ENCODE measurements at places on chromosomes 16 and 17. TPM values are rescaled to one million over a fixed set of nuclear protein-coding genes. Genes with fewer than 3 reads are reported as not detected.

Gene KRT17
- 1.2 TPM for total RNA-seq

DNA sequence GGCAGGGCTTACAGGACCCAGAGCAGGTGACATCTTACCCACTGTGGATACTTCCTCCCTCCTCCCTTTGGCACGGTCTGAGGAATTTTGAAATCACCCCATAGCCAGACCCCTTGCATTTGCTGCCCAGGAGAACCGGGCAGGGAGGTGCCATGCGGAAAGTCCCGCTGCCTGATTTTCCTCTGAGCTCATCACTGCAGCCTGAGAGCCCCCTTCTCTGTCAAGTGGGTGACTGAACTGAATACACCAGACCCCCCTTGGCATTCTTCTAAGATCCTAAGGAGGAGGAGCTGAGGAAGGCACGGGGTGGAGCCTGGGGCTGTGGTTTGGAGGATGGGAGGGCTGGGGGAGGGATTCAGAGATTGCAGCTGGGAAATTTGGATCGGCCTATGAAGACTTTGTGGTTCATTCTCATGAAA lies 173.4 kb downstream of the RAB11FIP4 start:
- peak overlapping the region; percentile 82 for H3K27ac ChIP-seq
- peaks cover 97% of the 10 kb centered on the region for H3K4me1 ChIP-seq
- no peaks in the 10 kb centered on the region for H3K36me3 ChIP-seq
- no peaks in the 10 kb centered on the region for H3K27me3 ChIP-seq
- DNase-seq: no peak

Gene CD79B
- total RNA-seq: 6.1 TPM

GRCh38 chr16:50737420-50737959 lies 4.4 kb upstream of the CYLD start:
- no peaks in the 10 kb centered on the region for H3K36me3 ChIP-seq
- peak; percentile 34 for DNase-seq
- H3K4me1 ChIP-seq: no peaks in the 10 kb centered on the region
- no peak overlapping the region for H3K4me3 ChIP-seq

DNA sequence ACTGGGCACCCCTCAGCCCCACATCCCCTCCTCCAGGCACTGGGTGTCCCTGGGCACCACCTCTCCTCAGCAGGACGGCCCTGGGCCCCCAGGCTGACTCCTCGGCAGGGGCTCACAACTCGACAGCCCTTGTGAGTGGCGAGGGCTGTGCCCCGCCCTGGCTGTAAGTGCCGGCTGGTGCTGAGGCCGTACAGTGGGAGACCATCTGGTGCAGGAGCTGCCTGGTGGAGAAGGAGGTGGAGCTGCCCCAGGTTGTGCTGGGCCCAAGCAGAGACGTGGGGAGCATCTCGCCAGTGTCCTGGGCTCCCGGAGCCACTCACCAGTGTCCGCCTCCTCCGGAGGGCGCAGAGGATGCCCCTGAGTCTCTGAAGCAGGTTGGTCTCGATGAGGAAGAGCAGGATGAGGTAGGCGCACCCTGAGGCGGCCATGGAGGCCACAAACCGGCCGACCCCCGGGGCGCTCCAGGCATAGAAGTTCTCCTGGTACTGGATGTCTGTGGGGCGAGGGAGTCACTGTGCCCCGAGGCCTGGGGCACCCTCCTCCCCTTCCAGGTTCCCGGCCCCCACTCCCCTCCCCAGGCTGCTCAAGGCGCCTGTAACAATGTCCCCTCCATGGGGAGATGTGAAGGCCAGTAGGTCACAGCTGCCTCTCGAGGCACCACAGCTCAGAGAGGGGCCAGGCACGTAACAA lies 15.1 kb upstream of the RNPS1 start:
- no peak overlapping the region for H3K4me3 ChIP-seq
- no peak overlapping the region for H3K27ac ChIP-seq
- H3K27me3 ChIP-seq: no peaks in the 10 kb centered on the region
- H3K36me3 ChIP-seq: peaks cover 77% of the 10 kb centered on the region

Gene STX1B
- total RNA-seq: 2.6 TPM

- H3K4me1 ChIP-seq: peaks cover 9% of the 10 kb centered on the region
- no peak overlapping the region for H3K27ac ChIP-seq
- no peaks in the 10 kb centered on the region for H3K27me3 ChIP-seq
- H3K36me3 ChIP-seq: no peaks in the 10 kb centered on the region
- no peak for DNase-seq
- no peak overlapping the region for H3K4me3 ChIP-seq
Measured at GRCh38 chr17:31417051-31417792, 25.7 kb downstream of the RAB11FIP4 start.

Gene WBP2
- total RNA-seq: 82.8 TPM

Gene TEX14
- total RNA-seq: under 0.01 TPM

DNA sequence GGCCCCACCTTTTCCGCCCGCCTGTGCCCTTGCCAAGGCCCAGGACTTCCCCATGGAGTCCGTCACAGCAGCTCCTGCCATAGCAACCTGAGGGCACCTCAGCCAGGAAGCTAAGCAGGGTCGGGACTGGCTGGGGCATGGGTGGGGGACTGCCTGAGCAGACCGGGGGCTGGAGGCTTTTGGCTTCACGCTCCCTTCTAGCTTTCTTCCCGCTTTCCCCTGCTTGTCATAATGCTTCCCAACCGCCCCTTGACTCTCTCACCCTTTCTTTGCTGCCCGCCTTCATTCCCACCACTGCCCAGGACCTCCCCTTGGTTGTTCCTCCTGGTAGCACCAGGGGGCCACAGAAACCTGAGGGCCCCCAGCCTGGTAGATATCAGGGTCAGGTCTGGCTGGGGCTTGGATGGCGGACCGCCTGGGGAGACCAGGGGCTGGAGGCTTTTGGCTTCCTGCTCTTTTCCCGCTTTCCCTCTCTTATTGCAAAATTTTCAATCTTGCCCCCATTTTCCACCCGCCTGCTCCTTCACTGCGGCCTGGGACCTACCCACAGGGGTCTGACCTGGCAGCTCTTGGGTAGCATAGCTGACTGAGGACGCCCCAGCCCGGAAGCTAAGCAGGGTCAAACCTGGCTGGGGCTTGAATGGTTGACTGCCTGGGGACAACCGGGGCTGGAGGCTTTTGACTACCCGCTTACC lies 2287.7 kb downstream of the TP53TG3F start:
- H3K4me3 ChIP-seq: no peak overlapping the region
- H3K27ac ChIP-seq: no peak overlapping the region
- no peaks in the 10 kb centered on the region for H3K36me3 ChIP-seq
- no peaks in the 10 kb centered on the region for H3K4me1 ChIP-seq
- DNase-seq: peak; percentile 60
- no peaks in the 10 kb centered on the region for H3K27me3 ChIP-seq

Gene CACNA1G
- total RNA-seq: 0.63 TPM

Gene ZG16B
- not detected for total RNA-seq

Gene NGFR
- 31.6 TPM for total RNA-seq

Gene RFFL
- total RNA-seq: 40.9 TPM

- peaks cover 24% of the 10 kb centered on the region for H3K4me1 ChIP-seq
- no peak overlapping the region for H3K27ac ChIP-seq
- H3K27me3 ChIP-seq: peaks cover 68% of the 10 kb centered on the region
Measured at GRCh38 chr17:13597723-13598347, 3.9 kb downstream of the HS3ST3A1 start.

Gene UTS2R
- not detected for total RNA-seq

GRCh38 chr16:79897453-79898146 lies 297.1 kb upstream of the MAF start:
- no peak overlapping the region for H3K27ac ChIP-seq
- H3K4me3 ChIP-seq: no peak overlapping the region
- H3K27me3 ChIP-seq: no peaks in the 10 kb centered on the region
- no peaks in the 10 kb centered on the region for H3K36me3 ChIP-seq
- DNase-seq: peak; percentile 60

DNA sequence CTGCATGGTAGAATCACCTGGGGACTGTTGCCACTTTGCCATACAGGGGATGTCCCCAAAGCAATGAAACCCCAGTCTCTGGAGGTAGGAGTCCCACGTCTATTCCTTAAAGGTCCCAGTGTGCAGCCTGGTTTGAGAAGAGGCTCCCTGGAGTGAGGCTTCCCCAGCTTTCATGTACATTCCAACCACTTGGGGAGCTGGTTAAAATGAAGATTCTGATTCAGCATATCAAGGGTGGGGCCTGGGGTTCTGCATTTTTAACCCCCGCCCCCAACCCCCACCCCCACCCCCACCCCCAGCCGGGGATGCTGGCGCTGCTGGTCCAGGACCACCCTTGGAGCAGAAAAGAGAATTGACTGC lies 241.2 kb downstream of the FOXL1 start:
- H3K27me3 ChIP-seq: peaks cover 14% of the 10 kb centered on the region
- peaks cover 6% of the 10 kb centered on the region for H3K4me1 ChIP-seq
- H3K27ac ChIP-seq: no peak overlapping the region
- no peak for DNase-seq
- no peak overlapping the region for H3K4me3 ChIP-seq

GRCh38 chr16:26863931-26864330 lies 202.8 kb upstream of the C16orf82 start:
- DNase-seq: peak; percentile 77
- no peak overlapping the region for H3K4me3 ChIP-seq
- H3K27me3 ChIP-seq: no peaks in the 10 kb centered on the region
- H3K27ac ChIP-seq: no peak overlapping the region
- H3K36me3 ChIP-seq: no peaks in the 10 kb centered on the region

DNA sequence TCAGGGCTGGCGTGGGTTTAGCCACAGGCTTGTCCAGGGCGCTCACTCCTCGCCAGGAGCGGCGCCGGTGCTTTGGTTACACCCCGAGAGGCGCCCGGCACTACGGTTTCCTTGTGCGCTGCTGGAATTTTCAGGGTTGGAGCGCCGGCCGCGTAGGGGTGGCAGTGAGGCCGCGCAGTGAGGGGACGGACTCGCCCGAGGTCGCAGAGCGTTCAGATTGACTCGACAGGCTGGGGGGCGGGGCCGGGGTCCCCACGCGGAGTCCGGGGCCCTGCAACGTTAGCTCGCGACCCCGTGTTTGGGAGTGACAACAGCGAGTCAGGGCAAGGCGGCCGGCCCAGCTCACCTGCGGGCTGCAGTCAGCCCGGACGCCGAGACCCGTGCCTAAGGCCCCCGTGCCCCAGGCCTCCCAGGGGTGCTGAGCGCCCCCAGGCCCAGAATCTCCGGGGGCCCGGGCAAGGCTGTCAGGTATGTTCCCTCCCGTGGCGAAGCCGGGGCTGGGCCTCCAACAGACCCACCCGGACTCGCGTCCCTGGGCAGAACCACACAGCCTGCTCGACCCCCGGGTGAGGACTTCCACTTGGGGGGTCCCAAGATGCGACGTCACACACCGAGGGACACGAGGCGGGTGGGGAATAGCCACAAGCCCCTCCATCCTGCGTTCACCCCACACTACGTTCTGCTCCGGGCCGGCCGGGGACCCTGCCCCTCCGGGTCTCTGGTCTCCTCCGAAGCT lies 1.3 kb upstream of the ACTG1 start:
- H3K27me3 ChIP-seq: no peaks in the 10 kb centered on the region
- peaks cover 30% of the 10 kb centered on the region for H3K36me3 ChIP-seq
- DNase-seq: no peak
- peak overlapping the region; percentile 93 for H3K4me3 ChIP-seq
- peaks cover 42% of the 10 kb centered on the region for H3K4me1 ChIP-seq
- H3K27ac ChIP-seq: peak overlapping the region; percentile 100

- H3K4me1 ChIP-seq: peaks cover 12% of the 10 kb centered on the region
- H3K27me3 ChIP-seq: no peaks in the 10 kb centered on the region
- no peaks in the 10 kb centered on the region for H3K36me3 ChIP-seq
- no peak overlapping the region for H3K4me3 ChIP-seq
- H3K27ac ChIP-seq: no peak overlapping the region
Measured at GRCh38 chr16:86668136-86668910, 90.0 kb downstream of the FOXL1 start.

- peaks cover 90% of the 10 kb centered on the region for H3K36me3 ChIP-seq
- no peak overlapping the region for H3K4me3 ChIP-seq
- no peak overlapping the region for H3K27ac ChIP-seq
- H3K27me3 ChIP-seq: no peaks in the 10 kb centered on the region
- no peaks in the 10 kb centered on the region for H3K4me1 ChIP-seq
Measured at GRCh38 chr17:56893503-56893902, 20.3 kb downstream of the TRIM25 start.

Gene EARS2
- 19.1 TPM for total RNA-seq

Gene GINS3
- 1.7 TPM for total RNA-seq

Gene EZH1
- total RNA-seq: 52.7 TPM

GRCh38 chr16:49463529-49463928 lies 89.9 kb downstream of the C16orf78 start:
- no peaks in the 10 kb centered on the region for H3K36me3 ChIP-seq
- no peaks in the 10 kb centered on the region for H3K4me1 ChIP-seq
- peak; percentile 81 for DNase-seq
- no peaks in the 10 kb centered on the region for H3K27me3 ChIP-seq

Gene EXOC3L1
- total RNA-seq: 4.0 TPM

DNA sequence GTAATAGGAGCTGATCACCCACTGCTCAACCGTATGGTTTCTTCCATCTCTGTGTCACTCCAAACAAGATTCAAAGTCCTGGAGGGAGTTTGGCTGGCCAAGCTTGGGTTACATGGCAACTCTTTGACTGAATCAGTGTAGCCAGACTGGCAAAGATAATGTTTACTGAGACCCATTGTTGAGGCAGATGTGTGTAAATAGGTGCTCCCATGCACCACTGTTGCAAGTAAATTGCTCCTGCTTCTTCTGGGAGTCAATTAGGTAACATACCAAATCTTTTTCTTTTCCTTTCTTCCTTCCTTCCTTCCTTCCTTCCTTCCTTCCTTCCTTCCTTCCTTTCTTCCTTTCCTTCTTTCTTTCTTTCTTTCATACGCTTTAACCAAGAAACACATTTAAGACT lies 86.3 kb upstream of the DHX40 start:
- H3K27ac ChIP-seq: no peak overlapping the region
- no peaks in the 10 kb centered on the region for H3K27me3 ChIP-seq
- no peak for DNase-seq
- H3K36me3 ChIP-seq: no peaks in the 10 kb centered on the region
- H3K4me1 ChIP-seq: no peaks in the 10 kb centered on the region

DNA sequence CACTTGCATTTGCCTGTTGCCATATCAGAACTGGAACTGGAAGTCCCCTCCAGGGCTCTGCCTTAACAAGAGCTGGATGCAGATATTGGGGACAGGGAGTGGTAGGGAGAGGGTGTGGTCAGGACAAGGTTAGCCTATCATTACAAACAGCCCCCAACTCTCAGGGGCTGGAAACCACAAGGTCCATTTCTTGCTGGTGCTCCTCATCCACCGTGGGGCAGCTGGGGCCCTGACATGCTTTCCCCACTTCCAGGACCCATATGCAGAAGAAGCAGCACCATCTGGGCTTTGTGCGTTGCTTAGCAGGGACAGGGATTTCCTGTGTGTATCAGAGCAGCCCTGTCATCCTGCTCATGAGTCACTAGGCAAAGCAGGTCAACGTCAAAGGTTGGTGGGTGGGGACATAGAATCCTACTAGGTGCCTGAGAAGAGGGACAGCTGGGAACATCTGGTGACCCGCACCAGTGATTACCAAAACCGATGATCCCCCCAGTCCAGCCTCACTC lies 26.9 kb downstream of the RGS9 start:
- no peaks in the 10 kb centered on the region for H3K4me1 ChIP-seq
- H3K4me3 ChIP-seq: no peak overlapping the region
- H3K27ac ChIP-seq: no peak overlapping the region
- H3K36me3 ChIP-seq: no peaks in the 10 kb centered on the region
- H3K27me3 ChIP-seq: no peaks in the 10 kb centered on the region

- no peak for DNase-seq
- H3K4me1 ChIP-seq: peaks cover 10% of the 10 kb centered on the region
- no peak overlapping the region for H3K27ac ChIP-seq
- H3K4me3 ChIP-seq: no peak overlapping the region
- no peaks in the 10 kb centered on the region for H3K27me3 ChIP-seq
- H3K36me3 ChIP-seq: peaks cover 20% of the 10 kb centered on the region
Measured at GRCh38 chr17:28366605-28367004, 1.6 kb upstream of the SEBOX start.
